ENCODE measurements at places on chromosomes 7 and 10.
A peak's percentile ranks its signal among the peaks of the same experiment; 100 is the strongest.

- no peak for DNase-seq
Observed at GRCh38 chr7:24054236-24054635, 229.8 kb upstream of the NPY start.

DNA sequence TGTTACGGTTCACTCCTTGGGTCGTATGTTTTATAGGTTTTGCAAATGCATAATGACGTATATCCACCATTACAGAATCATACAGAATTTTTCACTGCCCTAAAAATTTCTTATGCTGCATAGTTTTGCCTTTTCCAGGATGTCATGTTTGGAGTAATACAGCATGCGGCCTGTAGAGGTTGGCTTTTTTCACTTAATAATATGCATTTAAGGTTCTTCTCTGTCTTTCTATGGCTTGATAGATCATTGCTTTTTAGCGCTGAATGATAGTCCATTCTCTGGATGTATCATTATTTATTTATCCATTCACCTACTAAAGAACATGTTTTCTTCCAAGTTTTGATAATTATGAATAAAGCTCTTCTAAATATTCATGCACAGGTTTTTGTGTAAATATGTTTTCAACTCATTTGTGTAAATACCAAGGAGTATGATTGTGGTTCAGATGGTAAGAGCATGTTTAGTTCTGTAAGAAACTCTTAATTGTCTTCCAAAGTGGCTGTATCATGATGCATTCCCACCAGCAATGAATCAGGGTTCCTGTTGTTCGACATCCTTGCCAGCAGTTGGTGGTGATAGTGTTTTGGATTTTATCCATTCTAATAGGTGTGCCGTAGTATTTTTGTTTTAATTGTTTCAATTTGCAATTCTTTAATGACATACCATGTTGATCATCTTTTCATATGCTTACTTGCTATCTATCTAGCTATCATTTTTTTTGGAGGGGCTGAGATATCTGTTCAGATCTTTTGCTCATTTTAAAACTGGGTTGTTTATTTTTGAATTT, 531.2 kb upstream of the GHITM start:
- no peak for DNase-seq

DNA sequence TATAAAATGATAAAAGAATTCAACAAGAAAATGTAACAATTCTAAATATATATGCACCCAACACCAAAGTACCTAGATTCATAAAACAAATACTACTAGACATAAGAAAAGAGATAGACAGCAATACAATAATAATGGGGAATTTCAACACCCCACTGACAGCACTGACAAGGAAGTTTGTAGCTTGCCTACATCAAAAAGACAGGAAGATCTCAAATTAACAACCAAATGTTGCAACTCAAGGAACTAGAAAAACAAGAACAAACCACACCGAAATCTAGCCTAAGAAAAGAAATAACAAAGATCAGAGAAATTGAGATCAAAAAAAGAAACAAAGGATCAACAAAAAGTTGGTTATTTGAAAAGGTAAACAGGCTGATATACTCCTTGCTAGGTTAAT, 36.5 kb upstream of the TNKS2 start:
- DNase-seq = no peak

DNA sequence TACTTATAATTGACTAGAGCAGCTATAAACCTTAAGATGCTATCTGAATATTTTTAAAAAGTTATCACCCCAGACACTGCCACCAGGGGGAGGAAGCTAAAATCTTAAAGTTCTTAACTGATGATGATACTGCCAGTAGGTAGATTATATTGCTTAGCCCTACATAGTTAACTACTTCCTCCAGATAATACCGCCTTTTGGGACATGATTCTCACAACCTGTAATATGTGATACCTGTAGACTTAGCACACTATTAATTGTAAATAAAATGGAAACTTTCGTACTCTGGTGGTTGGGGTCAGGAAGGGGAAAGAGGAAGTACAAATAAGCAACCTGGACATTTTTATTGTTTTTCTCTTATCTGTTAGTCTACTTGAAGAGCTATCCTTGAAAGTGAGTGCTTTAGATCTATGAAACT, 268.9 kb downstream of the ADK start:
- DNase-seq = peak; percentile 10

DNA sequence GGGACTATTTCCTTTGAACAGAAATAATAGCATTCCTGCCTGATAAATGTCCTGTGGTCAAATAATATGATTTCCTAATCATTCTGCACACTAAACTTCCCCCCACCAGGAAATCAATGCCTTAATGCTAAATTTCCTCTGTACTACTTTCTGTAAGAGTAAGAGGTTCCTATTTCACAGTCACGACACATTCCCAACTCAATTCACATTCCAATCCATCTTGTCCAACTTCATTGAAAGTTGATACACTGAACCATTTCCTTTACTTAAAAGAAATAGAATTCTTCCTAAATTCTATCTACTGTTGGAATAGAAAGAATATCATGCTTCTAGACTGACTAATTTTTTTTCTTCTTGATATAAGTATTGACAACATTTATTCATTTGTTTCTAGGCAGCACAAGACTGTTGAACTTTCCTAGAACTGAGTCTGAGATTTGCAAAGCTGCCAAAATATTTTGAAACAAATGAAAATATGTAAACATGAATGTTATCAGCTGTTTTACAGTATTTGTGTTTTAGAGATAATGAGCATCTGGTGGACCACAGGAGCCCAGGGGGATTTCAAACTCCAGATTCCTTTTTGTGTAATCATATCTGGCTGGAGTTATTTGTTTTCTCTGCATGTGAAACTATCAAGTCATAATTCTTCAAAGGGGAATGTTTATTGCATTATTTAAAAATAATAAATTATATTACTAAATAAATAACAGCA, 121.5 kb downstream of the TPST1 start:
- peak; percentile 36 for DNase-seq

GRCh38 chr10:37860494-37861190, 3.2 kb upstream of the ZNF248 start:
- DNase-seq = no peak

- DNase-seq = no peak
Observed at GRCh38 chr7:90269163-90269562, 24.2 kb downstream of the CFAP69 start.

GRCh38 chr10:30784897-30785605, 155.5 kb upstream of the LYZL2 start:
- peak; percentile 64 for DNase-seq

- peak; percentile 50 for DNase-seq
Observed at GRCh38 chr10:108911814-108912541, 1011.3 kb downstream of the XPNPEP1 start.

- no peak for DNase-seq
Observed at GRCh38 chr10:8420182-8420581, 365.7 kb downstream of the GATA3 start.

DNA sequence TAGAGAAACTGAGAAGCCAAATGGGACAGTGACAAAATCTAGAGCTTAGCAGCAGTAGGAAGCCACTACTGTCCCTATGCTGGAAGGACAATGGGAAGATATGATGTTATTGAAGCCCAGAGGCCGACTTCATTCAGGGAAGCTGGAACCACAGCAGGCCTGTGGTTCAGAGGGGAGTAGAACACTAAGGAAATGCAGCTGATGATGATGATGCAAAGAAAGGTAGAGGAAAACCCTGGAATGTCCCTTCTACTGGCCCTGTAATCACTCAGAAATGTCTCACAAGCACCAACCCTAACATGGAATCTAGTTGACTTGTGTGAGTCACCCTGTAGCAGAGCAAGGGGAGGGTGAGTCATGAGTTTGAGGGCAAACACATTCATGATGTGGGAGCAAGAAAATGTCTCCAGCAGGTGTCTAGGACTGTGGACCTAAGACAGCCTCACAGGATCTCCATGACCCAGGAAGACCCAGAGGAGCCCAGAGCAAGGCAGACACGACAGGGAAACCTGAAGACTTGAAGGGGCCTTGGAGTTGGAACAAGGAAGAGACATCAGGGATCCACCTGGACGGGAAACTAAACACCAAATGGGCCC, 37.0 kb upstream of the LRRC17 start:
- DNase-seq = peak; percentile 81

- DNase-seq = no peak
Observed at GRCh38 chr7:91041141-91041540, 223.1 kb upstream of the FZD1 start.

GRCh38 chr10:95406651-95407280, 116.0 kb upstream of the PDLIM1 start:
- DNase-seq = no peak

DNA sequence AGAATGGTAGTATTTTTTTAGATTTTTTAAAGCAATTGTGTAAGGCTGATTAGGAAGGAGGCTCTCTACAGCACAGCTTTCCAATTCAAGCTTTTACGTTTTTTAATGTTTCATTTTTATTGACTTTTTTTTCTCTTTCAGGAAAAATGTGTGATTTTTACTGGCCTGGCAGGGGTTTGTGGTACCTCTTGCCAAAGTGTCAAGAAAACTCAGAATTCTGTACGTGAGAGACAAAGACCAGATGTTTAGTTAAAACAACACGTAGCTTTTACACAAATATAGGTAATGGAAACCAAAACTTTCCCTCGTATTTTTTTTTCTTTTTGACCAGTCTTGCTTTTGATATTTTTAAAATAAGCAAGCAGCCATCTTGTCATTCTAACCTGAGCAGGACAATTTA, 6.0 kb upstream of the NPVF start:
- DNase-seq = no peak

DNA sequence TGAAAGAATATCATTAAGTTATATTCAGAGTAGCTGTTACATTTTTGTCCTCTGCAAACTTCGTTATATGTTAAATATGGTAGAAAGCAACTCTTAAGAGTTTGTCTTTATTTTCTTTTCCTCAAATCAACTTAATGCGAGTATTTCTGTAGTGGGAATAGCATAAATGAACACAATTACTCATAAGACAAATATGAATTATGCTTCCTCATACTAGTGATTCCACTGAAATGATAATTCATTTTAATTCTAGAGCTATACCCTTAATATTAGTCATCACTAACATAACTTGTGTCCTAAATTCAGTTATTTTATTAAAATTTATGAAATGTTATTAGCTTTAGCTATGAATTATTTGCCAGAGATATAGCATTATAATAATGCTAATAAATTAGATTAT, 820.6 kb upstream of the KCND2 start:
- DNase-seq = no peak

DNA sequence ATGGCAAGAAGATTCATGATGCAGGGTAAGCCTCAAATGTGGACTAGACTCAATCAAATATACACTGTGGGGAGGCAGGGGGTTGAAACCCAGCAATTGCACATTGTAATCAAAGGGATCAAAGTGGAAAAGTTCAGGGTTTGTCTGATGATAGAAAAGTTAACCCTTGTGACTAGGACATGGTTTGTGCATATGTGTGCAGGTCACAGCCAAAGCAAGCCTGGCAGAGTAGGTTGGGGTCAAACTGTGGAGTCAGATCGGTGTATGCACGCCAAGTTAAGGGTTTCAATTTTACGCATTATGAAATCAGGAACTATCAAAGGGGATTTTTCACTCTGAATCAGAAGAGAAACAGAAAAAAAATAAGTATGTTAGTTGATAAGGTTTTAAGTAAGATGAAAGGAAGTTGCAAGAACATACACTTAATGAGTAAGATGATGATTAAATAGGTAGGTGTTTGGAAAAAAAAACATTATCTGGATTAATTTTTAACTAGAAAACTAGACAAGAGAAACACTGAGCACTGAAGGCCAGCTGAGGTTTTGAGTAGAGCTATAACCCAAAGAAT, 188.3 kb downstream of the DGKB start:
- DNase-seq = no peak

- no peak for DNase-seq
Observed at GRCh38 chr10:131160219-131160875, 151.2 kb downstream of the TCERG1L start.

DNA sequence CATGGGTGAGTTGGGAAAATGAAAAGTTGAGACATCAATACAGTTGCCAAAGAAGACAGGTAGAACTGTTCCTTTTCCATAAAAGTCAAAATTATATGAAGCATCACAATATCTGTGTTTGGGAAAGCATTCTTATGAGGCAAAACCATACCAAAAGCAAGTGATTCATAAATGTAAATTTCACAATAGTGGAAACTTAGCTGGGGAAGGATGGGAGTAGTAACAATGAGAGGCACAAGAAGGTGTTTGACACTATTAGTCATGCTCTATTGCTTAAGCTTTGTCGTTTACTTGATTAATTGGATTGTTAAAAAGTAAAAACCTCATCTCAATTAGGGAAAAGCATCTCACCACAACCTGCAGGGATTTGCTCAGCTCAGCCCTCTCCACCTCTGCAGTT, 240.2 kb downstream of the C7orf25 start:
- DNase-seq = no peak

GRCh38 chr10:32982911-32983909, 25.2 kb upstream of the ITGB1 start:
- peak; percentile 73 for DNase-seq

DNA sequence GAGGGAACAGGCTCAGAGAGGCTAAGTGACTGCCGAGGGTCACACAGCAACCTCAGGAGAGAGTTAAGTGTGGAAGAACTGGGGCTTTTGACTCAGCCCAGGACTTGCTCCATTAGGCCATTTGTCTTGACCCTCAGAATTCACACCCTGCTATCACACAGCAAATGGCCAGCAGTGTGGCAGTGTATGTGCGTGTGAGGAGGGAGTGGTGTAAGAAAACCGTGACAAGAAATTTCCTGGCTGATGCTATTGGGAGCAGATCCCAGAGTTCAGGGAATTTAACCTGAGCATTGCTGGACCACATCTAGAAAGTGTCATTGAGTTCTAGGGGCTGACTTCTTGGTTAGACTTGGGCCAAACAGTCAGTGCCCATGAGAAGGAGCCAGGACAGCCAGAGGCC, 18.4 kb downstream of the VWA2 start:
- no peak for DNase-seq

GRCh38 chr10:72709041-72709440, 17.1 kb downstream of the MCU start:
- no peak for DNase-seq

DNA sequence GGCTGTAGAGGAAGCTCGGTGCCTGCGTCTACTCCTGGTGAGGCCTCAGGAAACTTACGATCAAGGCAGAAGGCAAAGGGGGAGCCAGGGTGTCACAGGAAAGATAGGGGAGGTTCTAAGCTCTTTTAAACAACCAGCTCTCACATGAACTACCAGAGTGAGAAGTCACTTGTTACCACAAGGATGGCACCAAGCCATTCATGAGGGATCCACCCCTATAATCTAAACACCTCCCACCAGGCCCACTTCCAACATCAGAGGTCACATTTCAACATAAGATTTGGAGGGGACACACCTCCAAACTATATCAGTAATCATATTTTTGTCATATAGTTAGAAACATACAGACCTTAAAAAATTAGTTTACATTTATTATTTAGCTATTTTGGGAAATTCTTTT, 9.4 kb downstream of the NOC3L start:
- DNase-seq = no peak

GRCh38 chr7:151752816-151753595, 123.9 kb downstream of the PRKAG2 start:
- DNase-seq = no peak

DNA sequence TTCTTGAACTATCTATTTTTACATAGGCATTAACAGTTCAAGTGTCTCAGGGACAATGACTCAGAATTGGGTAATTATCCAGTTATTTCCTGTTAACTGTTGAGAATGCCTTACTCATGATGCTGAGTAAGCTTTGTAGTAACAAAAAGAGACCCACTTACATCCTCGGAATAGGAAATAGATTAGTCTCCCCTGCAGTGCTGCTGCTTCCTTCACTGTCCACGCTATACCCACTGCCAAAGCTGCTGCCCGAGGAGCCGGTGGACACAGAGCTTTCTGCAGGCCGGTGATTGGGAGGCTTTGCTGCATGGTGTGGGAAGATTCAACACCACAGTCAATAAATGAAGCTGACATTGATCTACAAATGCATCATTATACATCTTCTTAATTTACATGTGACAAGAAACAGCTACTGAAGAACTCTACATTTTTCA, 357.1 kb downstream of the PCLO start:
- peak; percentile 32 for DNase-seq
